Activated T-helper 1 cell treated with Interleukin-2 at 50 U/mL for 16 hours (primary cell): ENCODE measurements at places on chromosomes 3 and 15.

DNA sequence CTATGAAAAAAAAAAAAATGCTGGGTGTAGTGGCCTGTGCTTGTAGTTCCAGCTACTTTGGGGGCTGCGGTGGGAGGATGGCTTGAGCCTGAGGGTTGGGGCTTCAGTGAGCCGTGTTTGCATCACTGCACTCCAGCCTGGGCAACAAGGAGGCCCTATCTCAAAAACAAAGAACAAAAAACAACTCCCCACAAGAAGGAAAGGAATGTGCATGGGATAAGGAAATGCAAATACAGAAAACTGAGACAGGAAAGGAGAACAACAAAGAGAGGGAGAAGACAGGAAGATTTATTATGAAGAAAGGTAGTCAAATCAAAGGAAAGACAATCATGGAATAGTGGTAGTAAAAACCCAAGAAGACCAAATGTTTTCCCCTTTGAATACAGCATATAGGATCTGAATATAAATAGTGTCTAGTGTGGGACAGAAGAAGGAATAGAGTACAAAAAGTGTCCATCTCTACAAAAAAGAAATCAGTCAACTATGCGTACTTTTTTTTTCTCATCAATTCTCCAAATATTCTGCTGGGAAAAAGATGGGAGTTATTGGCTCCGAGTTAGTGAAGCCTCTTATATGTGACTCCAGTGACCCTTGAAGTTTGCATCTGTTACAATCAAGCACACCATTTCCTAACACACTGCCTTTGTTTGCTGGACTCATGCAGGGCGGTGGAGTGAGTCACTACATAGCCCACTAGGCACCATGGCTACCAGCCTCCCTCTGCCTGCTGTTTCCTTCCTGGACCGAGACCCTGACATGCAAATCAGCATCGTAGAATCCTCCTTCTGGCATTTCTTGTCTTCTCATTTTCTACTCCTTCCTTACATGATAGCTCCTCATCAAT lies 101.2 kb upstream of the PTX3 start:
- DNase-seq = no peak

- no peak for DNase-seq
Observed at GRCh38 chr3:49199239-49199899, 28.0 kb downstream of the KLHDC8B start.

GRCh38 chr3:194812176-194812575 lies 126.5 kb downstream of the FAM43A start:
- DNase-seq = no peak

- DNase-seq = no peak
Observed at GRCh38 chr3:194354315-194354714, 3.2 kb upstream of the CPN2 start.

DNA sequence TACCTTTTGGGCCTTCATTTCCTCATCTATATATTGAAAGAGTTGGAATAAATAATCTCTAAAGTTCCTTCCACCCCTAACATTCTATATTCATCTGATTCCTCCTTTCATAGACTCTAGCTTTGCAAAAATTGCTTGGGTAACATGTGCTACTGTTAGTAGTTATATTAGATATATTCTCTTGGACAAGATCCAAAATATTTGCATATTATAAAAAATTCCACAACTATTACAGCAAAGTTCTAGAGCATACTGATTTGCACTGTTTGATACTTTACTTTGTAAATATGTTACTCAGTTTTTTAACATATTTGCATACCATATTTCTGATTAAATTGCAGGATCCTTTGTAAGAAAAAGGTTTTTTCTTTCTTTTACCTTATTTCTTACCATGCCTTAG lies 95.9 kb upstream of the UBE2E2 start:
- no peak for DNase-seq

GRCh38 chr3:156581954-156582353 lies 27.0 kb upstream of the SSR3 start:
- no peak for DNase-seq
